ENCODE measurements at places on chromosomes 7 and 10.
A peak's percentile ranks its signal among the peaks of the same experiment; 100 is the strongest.

DNA sequence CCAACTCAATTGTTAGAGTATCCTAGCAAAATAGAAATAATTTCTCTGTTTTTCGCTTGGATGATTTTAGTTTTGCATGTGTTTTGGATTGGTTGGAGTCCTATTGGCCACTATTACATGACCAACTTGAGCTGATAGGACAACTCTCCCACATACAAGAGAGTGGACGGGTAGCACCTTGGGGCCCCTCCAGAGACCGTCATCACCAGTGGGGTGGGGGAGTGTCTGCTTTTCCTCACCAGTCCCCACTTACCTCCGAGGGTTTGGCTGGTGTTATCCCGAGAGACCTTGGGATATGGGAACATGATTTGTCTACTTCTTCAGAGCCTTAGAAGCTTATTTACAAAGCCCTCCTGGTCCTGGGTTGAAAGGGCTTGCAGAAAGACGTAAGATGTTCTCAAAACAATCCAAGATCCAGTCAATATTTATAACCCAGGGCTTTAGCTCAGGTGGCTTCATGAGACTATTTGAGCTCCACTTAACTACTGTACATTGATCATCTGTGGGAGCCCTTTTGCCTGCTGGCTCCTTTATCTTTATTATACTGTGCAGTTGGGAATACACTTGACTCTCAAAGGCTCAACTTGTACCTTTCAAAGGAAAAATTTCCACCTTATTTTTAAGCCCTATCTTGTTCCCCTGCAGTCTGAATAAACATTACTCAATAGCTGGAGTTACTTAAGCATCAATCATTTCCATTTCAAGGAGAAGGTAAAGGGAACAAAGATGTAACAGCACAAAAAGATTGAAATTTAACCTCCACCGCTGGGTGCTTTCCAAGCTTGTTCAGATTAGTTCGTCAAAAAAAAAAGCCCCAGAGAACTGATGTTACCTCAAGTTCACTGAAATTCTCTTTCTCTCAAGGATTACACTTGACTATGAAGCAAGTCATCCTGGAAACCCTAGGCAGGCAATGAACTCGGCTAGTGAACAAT is 119.7 kb downstream of the WDR11 start:
- no peak for DNase-seq

DNA sequence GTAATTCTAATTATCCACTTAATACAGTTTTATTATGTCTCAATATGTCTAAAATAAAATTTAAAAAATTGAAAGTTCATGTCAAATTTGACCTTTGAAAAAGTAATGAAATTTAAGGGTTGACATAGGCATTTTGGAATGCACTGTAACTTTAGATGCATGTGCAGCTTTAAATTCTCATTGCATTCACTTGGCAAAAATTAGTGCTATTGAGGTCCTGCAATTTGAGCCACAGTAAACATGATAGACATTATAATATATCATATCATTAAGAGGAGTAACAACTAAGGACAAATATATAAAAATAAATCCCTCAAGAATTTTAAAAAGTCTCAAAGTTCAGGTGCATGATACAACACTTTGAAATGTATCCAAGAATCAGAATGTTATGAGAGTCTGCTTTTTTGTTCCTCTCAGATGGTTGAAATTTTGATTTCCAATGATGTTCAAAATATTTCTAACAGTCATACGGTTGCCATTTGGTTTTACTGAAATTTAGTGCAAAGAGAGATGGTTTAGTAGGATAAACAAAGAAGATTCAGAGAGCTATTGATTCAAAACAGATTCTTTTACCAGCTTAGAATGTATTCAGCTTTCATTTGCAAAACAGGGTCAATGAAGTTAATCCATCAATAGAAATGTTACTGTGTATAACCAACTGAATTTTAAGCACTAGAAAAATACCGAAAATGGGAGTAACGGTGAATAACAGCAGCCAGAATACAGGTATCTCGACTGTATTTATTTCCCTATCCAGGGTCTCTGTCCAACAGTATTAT is 71.8 kb downstream of the SEMA3A start:
- no peak for DNase-seq

GRCh38 chr10:28806488-28806941 is 129.2 kb downstream of the BAMBI start:
- no peak for DNase-seq

DNA sequence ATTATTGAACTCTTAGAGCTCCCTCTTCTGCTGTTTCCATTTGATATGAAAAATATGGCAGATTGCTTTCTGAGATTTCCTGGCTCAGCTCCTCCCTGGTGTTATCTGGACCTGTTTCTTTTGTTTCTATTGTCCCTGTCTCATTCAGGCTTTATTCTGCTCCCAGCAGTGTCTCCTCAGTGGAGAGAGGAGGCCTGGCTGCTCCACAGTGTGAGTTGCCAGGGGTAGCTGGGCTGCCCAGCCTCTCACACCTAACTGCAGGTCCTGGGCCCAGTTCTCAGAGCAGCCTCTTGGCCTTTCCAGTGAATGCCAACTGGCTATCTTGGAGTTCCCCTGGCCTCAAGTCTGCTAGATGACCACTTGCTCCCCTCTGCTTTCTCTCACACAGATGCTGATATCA is 127.0 kb downstream of the VPS41 start:
- DNase-seq = no peak

DNA sequence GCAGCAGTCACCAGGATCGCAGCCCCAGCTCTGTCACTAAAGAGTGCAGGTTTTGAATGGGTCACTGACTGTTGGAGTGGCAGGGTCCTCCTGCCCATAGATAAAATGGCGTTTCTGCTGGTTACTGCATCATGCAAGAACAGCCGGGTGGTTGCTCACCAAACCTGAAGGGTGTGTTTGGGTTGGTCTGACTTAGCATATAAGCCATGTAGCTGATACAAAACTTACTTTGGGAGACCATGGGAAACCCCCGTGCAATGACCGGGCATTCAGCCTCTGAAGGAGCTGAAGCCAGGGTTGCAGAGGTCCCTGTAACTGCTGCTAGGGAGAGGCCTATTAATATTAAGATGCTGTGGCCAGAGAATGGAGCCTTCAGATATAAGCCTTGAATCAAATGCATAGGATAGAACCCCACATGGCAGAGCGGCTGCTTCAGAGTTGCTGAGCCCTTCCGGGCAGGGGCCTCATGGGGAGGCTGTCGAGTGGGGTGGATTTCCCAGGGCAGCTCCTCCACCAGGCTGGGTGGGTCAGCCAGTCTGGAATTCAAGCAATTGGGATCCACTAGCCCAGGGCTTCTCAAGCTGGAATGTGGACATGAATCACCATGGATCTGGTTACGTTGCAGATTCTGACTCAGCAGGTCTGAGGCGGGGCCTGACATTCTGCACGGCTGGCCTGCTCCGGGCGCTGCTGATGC is 70.9 kb upstream of the CTBP2 start:
- DNase-seq = no peak

DNA sequence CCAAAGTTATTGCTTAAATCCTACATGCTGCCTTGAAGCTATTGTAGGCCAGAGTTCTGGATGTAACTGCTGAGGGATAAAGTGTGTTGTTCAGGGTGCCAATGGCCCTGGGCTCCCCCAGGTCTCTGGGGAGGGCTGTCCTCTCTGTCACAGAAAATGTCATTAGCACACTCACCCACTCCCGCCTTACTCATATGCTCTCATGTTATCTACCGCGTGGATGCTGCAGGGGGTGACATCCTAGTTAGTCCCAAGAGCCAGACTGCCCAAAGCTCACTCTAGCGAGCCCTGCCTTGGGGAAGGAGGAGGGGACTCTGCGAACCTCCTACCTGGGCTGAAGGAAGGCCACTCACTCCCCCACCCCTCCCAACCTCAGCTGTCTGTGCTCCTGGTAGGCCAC is 122.5 kb downstream of the FRMD4A start:
- no peak for DNase-seq

- no peak for DNase-seq
Measured at GRCh38 chr10:77074104-77074624, 563.4 kb downstream of the KCNMA1 start.

DNA sequence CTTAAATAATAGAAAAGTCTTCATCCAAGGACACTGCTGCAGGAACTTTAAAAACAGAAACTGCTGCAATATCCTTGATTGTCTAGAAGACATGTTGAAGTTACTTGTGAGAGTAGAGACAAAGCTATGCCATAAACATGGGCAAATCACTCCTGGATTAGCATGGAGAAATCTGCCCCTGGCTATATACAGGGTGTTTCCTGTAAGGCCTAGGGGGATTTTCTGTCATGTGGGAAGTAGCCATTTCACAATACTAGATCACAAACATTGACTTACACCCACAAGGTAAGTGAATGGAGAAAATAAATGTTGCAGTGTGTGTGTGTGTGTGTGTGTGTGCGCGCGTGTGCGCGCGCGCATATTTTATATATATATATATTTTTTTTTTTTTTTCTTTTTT is 35.2 kb upstream of the PDK4 start:
- DNase-seq = no peak

- DNase-seq = no peak
Measured at GRCh38 chr7:113608782-113609181, 310.0 kb downstream of the PPP1R3A start.

DNA sequence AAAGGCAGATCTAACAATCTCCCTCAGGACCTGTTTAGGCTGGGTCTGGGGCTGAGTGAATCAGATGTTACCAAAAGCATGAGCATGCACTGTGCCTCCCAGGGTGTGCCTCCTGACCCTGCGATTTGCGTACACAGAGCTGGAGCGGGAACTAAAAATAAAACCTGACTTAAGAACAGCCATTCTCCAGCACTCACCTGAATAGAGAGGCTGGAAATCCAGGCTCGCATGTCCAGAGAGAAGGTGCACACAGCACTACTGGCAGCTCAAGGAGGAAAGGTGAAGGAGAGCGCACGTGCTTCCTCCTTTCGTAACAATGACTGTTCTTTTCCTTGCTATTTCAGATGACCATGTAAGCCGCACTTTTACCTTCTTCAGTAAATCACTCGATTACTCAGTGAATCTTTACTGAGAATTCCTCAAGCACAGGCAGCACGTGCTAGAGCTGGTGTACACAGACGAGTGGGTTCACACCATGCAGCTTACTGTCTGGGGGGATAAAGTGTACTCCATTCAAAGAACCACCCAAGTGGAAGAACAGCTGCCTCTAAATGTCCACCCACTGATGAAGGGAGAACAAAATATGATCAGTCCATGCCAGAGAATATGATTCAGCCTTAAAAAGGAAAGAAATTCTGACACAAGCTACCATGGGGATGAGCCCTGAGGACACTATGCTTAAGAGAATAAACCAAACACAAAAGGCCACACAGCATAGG is 45.6 kb downstream of the SFMBT2 start:
- DNase-seq = no peak

DNA sequence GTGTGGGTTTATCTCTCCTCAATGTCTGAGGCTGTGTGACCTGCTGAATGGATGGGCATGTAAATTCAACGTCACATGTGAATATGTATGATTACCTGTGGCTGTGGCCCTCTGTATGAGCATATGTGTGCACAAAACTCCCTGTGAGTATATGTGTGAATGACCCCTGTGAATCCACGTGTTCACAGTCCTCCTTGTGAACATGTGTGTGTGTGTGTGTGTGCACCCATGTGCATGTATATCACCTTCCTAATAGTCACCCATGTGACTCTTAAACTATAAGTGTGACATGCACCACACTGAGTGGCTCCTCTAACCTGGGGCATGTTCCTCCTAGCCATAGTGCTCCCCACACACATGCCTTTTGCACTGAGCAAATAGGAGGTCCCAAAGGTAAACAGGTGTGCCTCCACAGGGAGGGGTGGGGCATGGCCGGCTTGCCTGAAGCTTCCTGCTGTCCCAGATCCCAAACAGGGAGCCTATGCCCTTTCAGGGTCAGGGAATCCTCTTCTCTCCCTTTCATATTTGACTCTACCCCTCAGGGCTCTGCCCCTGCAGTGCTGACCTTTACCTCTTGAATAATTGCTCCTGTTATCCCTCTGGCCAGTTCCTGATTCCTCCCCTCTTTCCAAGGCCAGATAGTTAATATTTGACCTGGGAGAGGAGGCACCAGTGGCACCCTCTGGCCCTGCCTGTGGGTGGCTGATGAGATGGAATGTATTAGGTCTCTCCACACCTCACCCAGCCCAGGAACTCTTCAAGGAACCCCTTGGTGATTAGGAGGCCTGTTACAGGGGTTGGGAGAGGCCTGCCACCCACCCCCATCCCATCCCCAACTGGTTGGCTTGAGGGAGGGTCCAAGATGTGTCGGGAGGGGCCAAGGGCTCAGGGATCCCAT is 1.9 kb downstream of the SEMA4G start:
- DNase-seq = no peak

- no peak for DNase-seq
Measured at GRCh38 chr10:22712956-22713852, 1.2 kb downstream of the PIP4K2A start.

- DNase-seq = no peak
Measured at GRCh38 chr7:23343806-23344475, 44.8 kb downstream of the MALSU1 start.

GRCh38 chr10:22436526-22436892 is 91.2 kb downstream of the SPAG6 start:
- DNase-seq = no peak

DNA sequence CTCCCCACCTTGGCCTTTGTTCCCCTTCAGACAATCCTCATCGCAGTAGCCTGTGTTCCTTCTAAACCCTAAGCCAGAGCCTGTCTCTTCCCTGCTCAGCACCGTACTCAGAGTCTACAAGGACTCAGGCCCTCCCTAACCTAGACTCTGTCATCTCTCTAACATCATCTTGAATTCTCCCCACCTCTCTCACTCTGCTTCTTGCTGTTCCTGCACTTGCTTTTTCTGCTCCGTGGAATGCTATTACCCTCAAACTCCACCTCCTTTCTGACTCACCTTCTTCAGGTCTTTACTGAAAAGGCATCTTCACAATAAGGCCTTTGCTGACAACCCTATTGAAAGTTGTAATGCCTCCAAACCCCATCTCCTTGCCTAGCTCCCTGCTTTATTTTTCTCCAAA is 141.0 kb downstream of the DKK1 start:
- DNase-seq = no peak

GRCh38 chr7:74293577-74293908 is 4.3 kb downstream of the CLIP2 start:
- no peak for DNase-seq

GRCh38 chr10:44395902-44396670 is 11.2 kb upstream of the CXCL12 start:
- no peak for DNase-seq

GRCh38 chr7:47777531-47778152 is 170.6 kb downstream of the PKD1L1 start:
- DNase-seq = no peak

- peak; percentile 24 for DNase-seq
Measured at GRCh38 chr7:44324204-44324480, 1.3 kb downstream of the CAMK2B start.

DNA sequence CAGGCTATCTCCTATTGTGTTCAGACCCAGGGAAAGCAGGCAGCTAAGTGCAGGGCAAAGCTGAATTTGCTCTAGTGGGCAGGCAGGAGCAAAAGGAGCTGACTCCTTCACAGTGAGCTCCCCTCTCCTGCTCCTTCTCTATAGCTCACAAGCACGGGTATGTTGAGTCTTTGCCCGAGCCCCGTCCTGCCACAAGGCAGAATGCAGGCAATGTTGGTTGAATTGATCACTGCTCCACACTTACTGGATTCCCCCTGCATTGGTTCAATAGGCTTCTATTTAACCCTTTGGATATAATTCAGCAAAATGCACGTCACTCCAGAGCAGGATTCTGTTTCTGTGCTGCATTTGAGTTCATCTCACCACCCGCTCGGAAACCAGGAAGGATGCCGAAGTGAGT is 16.2 kb upstream of the C10orf90 start:
- no peak for DNase-seq
